ENCODE measurements at places on chromosomes 1 and 21. TPM values are rescaled to one million over a fixed set of nuclear protein-coding genes. Genes with fewer than 3 reads are reported as not detected.

TSTD1 gene
- polyA plus RNA-seq: 36.7 TPM

SPRR2B gene
- polyA plus RNA-seq: 0.50 TPM

FCRLB gene
- polyA plus RNA-seq: 0.35 TPM

ASPM gene
- 11.7 TPM for polyA plus RNA-seq

DPT gene
- 34.7 TPM for polyA plus RNA-seq

Data from muscle of leg (tissue), 16 donors.